ENCODE measurements at places on chromosomes 7 and 10.

DNA sequence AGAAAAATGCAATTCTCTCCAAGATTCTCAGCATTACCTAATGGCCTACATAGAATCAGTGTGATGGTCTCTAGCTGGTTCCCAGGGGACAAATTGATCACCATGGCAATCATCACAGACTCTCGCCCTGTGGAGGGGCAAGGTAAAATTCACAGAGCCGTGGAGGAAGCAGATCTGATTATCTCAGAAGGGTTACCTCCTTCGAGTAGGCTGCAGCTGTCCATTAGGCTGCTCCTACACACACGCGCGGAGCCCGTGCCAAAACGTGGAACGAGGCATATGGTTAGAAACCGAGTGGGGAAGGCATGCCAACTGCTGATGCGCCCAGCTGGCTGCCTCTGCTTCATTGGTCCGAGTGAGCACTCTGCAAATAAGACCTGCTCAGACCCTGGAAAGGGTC lies 52.8 kb upstream of the PTER start:
- DNase-seq: no peak

DNA sequence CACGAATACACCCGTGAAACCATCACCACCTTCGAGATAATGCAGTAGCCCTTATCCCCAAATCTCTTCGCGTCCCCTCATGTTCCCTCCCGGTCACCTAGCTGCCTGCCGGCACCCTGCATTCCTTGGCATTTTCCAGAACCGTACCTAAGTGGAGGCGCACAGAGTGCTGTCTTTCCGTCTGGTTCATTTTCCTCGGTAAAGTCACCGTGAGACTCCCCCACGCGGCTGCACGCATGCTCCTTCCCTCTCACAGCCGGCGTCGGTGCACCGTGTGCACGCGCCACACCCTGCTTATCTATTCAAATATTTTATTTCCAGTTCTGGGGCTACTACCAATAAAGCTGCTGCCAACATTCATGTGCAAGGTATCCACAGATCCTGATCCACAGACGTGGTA lies 65.5 kb upstream of the NKX6-2 start:
- no peak for DNase-seq

GRCh38 chr10:73802276-73802991 lies 9.0 kb downstream of the NDST2 start:
- DNase-seq: no peak

DNA sequence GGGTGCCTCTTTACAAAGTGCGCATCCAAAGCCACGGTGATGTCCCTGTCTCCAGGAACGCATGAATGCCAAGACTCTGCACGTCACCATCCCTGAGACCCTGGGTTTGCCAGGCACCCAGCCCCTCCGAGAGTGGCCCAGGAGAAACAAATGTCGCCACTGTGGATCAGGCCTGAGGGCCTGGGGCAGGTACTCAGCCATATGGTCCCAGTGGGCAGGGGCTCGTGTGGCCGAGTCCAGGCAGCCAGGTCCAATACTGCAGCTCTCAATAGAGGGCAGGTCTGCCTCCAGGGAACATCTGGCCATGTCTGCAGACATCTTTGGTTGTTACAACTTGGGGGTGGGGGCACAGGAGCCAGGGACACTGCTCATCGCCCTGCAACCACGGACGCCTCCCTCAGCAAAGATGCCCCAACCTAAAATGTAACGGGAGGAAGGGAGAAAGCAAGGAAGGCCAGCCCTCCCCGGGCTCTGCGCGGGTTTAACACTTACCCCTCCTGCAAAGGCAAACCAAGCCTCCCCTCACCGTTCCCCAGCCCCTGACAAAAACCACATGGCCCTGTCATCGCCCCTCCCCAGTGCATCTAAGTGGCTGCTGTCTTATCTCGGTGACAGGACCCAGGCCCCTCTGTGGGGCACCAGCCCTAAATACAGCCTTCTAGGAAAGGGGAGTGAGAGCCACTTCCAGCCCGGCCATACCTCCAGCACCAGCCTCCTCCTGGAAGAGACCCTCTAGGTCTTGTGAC lies 10.3 kb upstream of the PAPOLB start:
- no peak for DNase-seq

DNA sequence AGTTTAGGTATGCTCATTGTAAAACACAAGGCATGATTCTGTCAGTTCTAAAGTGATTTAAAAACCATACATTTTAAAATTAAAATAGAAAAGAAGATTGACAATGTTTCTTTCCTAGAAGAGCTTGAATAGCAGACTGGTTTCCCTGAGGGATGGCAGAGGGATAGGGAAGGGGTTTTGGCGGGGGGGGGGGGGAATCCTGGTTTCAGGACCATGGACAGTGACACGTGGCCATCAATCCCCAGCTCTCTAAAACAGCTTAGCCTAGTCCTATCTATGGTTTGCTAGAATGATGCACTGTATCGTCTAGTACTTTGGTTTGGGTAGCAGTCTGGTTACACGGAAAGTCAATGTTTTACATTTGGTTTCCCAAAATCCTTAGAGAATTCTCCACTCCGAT lies 88.7 kb downstream of the PHYHIPL start:
- DNase-seq: no peak

- no peak for DNase-seq
These were observed 179.2 kb upstream of the MBL2 start for GRCh38 chr10:52951824-52952223.

Data from activated CD8-positive, alpha-beta memory T cell treated with anti-CD3 and anti-CD28 coated beads for 4 hours (primary cell).